ENCODE measurements at places on chromosomes 11 and 22.

DNA sequence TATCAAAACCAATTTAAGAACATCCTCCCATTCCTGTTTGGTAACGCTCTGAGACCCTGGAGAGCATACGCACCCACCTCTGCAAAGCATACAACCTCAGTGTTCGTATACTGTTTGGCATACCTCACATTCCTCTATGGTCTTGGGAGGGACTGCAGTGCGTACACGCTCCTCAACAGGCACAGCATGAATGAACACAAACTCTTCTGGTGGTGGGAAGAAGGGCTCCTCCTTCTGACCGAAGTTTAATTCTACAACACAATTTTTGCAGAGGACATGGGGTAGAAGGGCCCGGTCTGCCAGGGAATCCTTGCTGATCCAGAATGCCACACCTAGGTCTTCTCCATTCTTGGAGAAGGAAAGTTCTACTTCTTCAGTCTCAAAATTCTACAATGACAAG, 5.3 kb downstream of the HNRNPUL2 start:
- DNase-seq, result no peak

- no peak for DNase-seq
Observed at GRCh38 chr11:99934008-99934407, 753.1 kb upstream of the ARHGAP42 start.

- DNase-seq, result no peak
Observed at GRCh38 chr11:61295596-61295926, 445 bp upstream of the VWCE start.

DNA sequence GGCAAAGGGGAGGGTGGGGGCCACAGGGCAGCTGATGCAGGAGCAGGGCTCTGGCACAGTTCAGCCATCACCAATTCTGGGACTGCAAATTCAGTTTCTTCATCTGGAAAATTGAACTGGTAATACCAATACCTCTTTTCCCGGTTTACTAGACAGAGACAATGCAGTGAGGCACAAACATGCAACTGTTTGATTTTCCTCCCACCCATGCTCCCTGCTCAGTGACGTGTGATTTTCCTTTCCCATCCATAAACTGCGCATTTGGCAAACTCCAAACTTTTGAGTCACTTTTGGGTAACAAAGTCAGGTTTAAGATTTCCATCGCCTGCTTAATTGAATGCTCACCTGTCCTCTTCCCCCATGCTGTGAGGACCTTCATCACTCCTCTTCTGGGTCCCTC, 23.2 kb downstream of the P2RY2 start:
- no peak for DNase-seq

DNA sequence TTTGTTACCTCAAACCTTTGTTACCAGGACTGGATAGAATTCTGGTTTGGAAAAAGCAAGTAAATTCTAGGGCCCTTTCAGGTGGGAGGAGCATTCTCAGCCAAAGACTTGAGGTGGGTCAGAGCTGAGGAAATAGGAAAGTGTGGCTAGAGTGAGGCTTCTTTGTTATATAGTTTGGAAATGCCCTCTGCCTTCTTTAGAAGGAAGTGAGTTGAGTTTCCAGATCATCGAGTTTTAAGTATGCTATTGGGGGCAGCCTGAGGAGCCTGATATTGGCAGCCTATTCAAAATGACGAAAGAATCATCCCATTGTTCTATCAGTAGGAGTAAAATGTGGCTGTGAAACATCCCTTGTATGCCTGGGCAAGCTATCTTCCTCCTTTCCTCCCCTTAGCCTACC, 134.1 kb downstream of the ARHGAP42 start:
- DNase-seq, result no peak

DNA sequence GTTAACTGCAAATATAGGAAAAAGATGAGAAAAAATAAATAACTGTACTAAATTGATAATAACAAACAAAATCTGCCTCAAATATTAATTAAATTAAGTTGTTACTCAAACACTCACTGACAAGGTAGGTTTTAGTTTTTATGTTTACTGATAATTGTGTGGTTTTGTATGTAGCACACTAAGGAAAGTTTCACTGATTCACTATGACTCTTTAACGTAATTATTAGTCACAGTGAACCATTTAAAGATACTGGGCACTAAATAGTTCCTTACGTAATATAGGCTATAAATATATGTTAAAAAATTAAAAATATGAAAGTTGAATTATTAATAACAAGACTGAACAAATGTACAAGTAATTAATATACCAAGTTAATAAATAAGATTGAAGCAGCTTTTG, 2330.0 kb upstream of the RAG2 start:
- no peak for DNase-seq

DNA sequence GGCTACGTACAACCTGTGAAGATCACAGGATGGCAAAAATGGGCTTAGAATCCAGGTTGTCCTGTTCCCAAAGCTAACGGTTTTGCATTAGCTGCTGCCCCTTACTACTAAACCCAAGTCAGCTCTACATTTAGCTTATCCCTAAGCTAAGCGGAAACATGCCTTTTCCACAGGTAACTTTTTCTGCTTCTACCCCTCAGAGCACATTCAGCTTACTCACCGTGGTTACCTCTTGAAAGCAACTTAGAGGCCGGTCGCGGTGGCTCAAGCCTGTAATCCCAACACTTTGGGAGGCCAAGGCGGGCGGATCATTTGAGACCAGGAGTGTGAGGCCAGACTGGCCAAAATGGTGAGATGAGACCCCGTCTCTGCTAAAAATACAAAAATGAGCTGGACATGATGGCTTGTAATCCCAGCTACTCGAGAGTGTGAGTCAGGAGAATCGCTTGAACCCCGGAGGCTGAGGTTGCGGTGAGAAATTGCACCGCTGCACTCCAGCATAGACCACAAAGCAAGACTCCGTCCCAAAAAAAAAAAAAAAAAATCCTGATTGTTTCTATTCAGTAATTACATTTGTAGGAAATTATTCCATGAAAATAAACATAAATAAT, 790 bp upstream of the TMEM41B start:
- no peak for DNase-seq

GRCh38 chr22:27747396-27748221, 53.9 kb downstream of the MN1 start:
- DNase-seq, result no peak

GRCh38 chr11:11722861-11723260, 101.1 kb upstream of the GALNT18 start:
- no peak for DNase-seq

DNA sequence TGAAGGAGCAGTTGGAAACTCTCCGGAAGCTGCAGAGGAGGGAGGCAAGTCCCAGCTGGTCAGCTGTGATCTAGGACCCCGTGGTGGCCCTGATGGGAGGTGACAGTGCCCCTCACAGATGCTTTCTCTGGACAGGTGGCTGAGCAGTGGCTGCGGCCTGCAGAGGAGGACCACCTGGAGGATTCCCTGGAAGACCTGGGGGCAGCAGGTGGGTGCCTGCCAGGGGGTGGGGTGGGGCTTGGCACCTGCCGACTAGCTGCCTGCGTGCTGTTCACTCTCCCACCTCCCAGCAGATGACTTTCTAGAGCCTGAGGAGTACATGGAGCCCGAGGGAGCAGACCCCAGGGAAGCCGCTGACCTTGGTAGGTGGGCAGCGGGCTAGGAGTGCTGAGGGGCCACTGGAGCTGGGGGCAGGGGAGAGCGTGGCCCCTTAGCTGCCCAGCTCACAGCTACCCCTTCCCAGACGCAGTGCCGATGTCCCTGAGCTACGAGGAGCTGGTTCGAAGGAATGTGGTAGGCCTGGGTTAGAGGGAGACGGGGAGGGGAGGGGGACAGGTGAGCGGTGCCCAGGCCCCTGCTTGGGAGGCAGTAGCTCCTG, 3.1 kb downstream of the SCO2 start:
- DNase-seq, result no peak

DNA sequence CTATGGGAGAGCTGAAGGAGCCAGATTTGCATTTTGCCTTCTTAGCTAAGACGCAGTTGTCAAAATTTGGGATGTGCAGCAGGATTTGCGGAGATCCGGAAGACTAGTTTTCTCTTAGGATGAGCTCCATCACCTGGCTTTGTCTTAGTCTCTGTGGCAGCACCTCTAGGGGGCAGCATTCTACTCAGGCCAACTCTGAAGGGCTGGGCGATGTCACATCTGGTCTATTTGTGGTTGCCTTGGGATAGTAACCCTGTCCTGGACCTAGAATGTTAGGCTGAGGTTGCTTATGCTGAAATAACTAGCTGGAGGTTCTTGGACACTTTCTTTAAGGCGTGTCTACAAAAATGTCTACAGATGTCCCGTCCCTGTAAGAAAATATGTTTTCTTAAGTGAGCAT, 116.2 kb downstream of the FAT3 start:
- no peak for DNase-seq

GRCh38 chr11:122103726-122104125, 12.3 kb downstream of the BLID start:
- no peak for DNase-seq

DNA sequence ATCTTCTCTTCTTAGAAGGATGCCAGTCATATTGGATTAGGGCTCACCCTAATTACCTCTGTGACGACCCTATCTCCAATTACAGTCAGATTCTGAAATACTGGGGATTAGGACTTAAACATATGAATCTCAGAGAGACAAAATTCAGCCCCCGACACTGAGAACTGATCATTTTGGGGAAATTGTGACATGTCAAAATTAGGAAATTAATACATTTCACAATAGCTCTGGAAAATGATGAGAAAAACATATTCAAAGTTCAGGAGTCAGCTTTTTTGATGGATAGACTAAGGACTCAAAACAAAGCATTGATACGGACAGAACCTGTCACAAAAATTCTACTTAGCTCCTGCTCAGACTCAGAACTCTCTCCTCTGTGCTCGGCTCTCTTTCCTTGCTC, 40.8 kb downstream of the COMMD9 start:
- DNase-seq, result no peak

DNA sequence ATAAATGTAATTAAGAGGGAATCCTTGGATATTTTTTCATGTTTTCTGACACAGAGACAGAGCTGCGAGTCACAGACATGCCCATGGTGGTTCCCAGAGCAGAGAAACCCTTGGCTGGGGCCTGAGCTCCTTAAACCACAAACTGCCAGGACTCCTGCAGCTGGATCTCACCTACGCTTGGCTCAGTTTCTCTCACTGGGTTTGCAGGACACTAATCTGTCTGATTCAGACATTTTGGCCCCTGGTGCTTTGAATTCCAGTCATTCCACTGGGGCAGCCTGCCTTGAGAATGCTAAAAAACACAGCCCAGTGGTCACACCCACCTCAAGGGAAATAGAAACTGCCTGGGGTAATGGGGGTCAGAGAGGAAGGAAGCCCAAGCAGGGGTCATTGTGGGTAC, 122.6 kb downstream of the CCDC81 start:
- DNase-seq, result no peak

DNA sequence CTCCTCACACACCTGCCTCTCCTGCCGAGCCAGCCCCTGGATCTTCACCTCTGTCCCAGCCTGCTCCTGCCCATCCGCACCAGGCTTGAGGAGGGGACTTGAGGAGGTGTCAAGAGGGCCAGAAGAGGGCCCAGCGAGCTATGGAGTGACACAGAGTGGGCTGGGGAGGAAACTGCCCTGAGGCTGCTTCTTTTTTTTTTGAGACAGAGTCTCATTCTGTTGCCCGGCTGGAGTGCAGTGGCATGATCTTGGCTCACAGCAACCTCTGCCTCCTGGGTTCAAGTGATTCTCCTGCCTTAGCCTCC, 21.9 kb upstream of the CDON start:
- no peak for DNase-seq

All from activated CD8-positive, alpha-beta memory T cell treated with anti-CD3 and anti-CD28 coated beads for 4 hours (primary cell).